CD4-positive, alpha-beta T cell treated with Interleukin-1 beta for 1 hour (primary cell): ENCODE measurements at places on chromosomes 7 and 10.
A peak's percentile ranks its signal among the peaks of the same experiment; 100 is the strongest.

GRCh38 chr7:2559283-2559950 lies 638 bp downstream of the IQCE start:
- DNase-seq: no peak

DNA sequence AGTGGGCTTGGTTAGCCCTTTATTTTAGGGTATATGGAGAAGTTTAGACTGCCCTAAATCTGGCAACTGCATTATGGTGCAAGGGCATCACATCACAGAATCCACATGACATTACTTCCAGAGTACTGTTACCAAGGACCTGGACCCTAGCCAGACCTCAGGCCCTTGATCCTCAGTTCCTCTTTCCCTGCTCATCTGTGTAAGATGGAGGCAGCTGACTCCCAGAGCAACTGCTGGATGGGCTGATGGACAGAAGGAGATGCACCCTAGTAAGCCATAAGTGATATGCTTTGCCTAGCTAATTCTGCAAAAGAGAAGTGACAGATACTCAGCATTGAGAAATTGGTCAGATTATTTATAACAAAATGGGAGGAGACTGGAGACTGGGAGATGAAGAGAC lies 131.7 kb downstream of the DYNC1I1 start:
- DNase-seq: no peak

GRCh38 chr7:25493805-25494366 lies 265.6 kb upstream of the NPVF start:
- no peak for DNase-seq

DNA sequence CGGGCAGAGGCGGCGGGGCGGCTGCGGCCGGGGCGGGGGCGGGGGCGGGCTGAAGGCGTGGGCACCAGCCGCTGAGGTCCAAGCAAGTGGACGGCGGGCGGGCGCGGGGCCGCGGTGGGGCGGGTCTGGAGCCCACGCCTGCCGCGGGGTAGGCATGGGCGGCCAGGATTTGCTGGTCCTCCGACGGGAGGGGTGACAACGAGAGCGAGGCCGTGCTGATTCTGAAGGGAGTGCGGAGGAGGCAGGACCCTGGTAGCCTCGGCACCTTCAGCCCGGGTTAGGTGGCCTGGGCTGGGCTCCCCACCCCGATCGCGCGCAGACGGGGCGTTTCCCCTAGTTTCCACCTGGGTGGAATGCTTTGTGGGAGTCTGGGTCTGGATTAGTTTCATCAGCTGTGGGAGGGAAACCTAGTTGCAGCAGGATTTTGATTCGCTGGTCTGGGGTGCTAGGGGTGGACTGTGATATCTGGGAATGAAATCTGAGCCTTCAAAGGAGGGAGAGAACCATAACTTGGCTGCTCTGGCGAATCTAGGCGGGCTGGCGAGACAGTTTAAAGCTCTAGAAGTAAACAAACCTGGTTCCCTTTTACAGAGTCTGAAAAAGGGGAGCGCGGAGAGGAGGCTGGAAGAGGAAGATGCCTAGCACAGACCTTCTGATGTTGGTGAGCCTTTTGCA lies 609 bp downstream of the SGPL1 start:
- DNase-seq: peak; percentile 32

DNA sequence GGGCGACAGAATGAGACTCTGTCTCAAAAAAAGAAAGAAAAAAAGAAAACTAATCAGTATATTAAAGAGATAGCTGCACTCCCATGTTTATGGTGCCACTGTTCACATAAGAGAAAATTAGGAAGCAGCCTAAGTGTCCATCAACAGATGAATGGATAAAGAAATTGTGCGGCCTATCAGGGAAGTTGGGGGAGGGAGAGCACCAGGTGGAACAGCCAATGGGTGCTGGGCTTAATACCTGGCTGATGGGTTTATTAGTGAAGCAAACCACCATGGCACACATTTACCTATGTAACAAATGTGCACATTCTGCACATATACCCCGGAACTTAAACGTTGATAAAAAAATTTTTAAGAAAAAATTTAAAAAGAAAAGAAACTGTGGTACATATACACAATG lies 9.0 kb upstream of the PRRT4 start:
- no peak for DNase-seq

DNA sequence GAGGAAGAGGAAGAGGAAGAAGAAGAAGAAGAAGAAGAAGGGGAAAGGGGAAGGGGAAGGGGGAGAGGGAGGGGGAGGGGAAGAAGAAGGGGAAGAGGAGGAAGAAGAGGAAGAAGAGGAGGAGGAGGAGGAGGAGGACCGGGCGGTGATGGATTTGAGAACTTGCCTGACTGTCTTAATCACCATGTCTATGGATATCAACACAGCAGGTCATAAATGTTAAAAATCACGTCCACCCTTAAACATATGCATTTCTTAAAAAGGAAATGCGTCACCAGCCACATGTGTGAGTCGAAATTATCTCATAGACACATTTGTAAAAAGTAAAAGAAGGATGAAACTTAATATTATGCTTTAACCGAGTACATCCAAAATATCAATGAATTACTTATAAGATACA lies 42.1 kb upstream of the INSIG1 start:
- DNase-seq: no peak

- DNase-seq: peak; percentile 51
Measured at GRCh38 chr10:92240289-92241157, 50.4 kb downstream of the CPEB3 start.

DNA sequence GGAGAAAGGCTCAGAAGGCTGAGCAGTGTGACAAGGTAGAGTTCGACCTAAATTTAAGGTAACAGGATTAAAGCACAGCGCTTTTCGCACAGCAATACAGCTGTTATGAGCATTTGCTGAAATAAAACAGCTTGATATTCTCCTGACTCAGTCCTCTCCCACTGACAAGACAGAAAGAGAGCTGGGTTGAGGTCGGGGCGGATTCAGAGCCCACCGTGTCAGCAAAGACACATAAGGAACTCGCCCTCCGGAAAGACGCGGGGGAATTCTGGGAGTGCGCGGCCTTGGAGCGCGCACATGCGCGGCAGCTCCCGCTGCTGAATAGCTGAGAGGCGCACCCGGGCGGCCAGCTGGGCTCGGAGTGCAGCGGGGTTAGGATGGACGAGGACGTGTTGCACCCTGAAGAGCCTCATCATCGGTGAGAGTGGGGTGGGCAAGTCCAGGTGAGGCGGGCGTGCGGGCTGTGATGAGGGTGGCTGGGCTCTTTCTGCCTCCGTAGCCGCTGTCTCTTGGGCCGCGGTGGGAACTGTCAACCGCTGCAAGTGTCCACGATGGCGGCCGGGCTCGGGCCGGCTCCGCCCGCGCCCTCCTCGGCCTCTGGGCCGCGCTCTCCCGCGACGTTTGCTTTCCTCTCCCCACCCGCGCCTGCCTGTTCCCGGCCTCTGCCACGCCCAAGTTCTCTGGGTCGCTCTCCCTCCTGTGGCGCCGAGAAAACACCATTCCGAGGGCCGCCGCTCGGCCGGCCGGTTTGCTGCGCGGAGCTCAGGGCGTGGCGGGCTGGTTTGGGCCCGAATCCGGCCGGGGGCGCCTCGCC lies 120.6 kb downstream of the LYZL1 start:
- DNase-seq: peak; percentile 37

DNA sequence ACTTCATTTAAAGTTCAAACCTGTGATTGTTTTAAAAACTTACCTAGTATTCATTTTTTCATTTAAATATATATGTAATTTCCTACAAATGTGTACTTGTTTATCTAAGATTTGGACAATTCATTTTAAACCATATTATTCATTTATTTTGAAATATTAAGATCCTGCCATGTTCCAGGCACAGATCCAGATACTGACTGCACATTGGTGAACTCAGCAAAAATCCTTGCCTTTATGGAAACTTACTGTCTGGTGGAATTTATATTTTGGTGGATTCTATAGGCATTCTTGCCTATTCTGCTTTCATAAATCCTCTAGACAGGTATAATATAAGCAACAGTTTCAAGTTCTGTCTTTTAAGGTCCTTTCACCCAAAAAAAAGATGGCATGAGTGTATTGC lies 48.3 kb upstream of the RPA3 start:
- no peak for DNase-seq
